ENCODE measurements at places on chromosomes 12 and 14. TPM values are rescaled to one million over a fixed set of nuclear protein-coding genes. Genes with fewer than 3 reads are reported as not detected.

Gene B4GALNT1
- total RNA-seq: 31.3 TPM

Gene DAO
- total RNA-seq: not detected

DNA sequence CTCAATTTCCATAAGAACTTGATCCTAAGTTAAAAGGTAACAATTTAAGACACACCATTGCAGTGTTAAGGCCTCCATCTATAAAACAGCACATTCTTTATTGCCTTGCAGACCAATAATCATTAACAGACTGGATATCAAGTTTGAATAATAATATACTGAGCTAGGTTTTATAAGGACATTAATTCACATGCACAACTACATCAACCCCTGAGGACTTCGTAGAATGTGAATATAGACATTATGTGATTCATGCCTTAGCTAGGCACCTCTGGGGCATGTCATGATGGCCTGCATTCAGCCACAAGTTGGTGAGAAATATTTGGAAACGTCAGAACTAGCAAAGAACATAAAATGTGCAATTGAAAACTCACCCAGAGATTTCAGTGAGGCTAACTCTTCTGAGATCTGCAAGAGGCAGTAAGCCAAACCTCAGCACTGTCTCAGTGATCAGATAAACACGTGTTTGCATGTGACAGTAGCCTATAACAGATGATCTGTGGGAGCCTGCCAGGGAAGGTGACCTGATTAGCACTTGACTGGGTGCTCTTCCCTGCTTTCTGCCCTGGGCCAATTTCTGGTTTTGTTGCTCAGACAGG, 492.2 kb downstream of the FLRT2 start:
- DNase-seq: no peak

DNA sequence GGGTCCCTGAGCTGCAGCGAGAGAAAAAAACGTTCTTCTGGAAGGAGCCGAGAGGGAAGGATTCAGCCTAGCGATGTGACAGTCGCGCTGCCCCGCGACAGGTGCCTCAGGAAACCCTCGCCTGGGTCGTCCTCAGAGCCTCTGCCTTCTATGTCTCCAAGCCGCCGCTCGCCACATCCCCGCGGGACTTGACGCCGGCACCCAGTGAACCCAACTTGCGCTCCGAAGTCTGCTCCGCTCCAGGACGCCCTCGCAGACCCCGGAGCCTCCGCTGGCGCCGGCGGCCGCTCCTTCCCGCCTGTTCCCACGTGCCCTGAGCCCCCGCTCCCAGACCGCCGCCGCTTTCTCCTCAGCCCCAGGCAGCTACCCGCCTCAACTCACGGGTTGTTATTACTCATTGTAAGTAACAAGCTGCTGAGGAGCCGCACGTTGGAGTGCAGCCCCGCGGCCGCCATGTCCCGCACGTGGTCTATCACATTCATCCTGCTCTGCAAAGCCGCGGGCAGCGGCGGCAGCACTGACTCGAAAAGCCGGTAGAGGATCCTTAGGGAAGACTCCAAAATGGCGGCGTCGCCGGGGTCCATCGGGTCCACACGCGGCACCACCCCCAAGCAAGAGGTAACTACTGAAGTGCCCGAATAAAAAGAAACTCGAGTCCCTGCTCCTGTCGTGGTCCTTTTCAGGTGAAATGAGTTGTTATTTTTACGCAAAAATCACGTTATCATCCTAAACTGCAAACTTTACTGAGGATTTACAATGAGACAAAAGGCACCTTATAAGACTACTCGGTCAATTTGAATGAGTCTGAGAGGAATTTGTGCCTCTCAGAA, at the start of gene ANAPC7:
Gene ANAPC7 (minus strand): TSS at position 563 of the 830 bp plus-strand sequence. CDS start 81 bp downstream, at position 482.
- peak; percentile 83 for DNase-seq

DNA sequence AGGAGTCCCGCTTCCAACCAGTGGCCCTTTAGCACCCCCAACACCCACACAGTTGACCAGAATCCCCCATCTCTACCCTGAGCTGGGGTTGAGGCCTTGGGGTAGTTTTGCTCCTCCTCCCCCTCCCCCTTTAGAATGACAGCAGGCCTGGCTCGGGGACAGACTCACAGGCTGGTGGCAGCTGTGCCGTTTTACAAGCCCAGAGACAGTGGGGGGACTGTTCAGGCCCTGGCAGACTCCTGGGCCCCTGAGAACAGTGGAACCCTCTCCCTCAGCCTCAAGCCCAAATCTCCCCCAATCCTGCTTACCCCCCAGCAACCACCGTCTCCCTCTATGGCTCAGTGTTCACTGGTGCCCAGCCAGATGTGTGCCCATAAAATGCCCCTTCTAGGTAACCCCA, 10.1 kb downstream of the TMEM119 start:
- no peak for DNase-seq

DNA sequence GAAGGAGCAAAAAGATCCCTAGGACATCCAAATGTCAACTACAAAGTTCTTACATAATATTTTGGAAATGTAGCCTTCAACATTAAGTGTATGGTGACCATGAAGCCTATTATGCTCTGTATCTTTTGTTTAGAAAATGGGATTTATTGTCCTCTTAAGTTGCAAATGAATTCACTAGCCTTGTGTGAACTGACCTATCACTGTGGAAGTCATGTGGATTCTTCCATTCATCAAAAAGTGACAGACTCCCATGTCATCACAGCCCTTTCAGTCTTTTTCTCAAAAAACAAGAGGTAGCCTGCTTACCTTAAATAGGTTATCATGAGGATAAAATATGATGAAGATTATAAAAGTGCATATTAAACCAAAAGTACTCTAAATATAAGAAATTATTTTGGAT, 179.9 kb downstream of the GRIP1 start:
- DNase-seq: no peak

Measured in HCT116 (cell line).